ENCODE measurements at places on chromosomes 6 and 20. TPM values are rescaled to one million over a fixed set of nuclear protein-coding genes. Genes with fewer than 3 reads are reported as not detected.

The NR2E1 gene
- total RNA-seq: not detected

- DNase-seq: no peak
Observed at GRCh38 chr6:100175814-100176310, 181.8 kb upstream of the MCHR2 start.

The SUMO4 gene
- total RNA-seq: 6.8 TPM

The ASIP gene
- total RNA-seq: not detected

DNA sequence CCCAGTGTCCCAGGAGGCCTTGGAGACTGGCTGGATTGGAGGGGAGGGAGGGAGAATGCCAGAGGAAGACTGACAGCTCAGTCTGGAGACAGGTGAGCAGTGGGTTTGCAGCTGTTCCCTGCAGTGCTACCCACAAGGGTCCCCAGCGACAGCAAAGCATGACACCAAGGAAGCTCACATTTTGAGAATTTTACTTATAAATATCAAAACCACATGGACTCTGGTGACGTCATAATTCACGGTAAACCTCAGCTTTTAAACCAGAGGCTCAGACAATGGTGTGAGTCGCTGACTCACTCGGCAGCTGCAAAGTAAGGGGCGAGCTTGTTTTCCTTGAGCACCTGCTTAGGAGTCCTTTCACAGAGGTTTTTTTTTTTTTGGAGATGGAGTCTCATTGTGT, 65.2 kb downstream of the THBS2 start:
- DNase-seq: no peak

GRCh38 chr6:160790028-160790792, 88.2 kb downstream of the PLG start:
- DNase-seq: no peak

- no peak for DNase-seq
Observed at GRCh38 chr6:115594891-115595290, 465.8 kb downstream of the FRK start.

GRCh38 chr20:50891138-50891537, 40.1 kb downstream of the ADNP start:
- DNase-seq: no peak

DNA sequence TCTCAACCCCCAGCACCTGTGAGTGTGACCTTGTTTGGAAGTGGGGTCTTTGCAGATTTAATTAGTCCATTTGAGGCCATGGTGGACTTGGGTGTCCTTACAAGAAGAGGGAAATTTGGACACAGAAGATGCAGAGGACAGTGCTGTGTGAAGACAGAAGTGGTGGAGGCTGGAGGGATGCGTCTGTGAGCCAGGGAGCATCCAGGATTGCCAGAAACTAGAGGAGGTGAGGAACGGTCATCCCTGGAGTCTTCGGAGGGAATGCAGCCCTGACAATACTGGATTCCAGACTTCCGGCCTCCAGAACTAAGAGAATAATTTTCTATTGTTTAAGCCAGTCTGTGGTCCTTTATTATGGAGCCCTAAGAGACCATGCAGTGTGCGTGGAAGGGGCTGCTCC, 22.9 kb upstream of the NPBWR2 start:
- DNase-seq: no peak

DNA sequence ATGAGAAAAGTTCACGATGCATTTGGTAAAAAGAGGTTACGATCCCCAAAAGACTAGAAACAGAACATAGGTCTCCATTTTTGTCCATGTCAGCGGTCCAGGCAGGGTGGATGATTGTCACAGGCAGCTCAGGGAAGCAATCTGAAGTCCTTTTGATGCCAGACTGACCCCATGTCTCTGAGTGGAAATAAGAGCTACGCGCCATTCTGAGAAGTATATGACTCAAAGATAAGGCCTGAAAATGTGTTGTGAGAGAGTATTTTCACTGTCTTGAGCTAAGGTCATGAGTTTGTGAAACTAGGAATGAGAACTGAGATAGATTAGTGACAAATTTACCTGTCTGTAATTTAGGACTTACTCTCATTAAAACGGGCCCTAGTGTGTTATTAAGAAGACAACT, 69.5 kb downstream of the LYRM4 start:
- DNase-seq: no peak

DNA sequence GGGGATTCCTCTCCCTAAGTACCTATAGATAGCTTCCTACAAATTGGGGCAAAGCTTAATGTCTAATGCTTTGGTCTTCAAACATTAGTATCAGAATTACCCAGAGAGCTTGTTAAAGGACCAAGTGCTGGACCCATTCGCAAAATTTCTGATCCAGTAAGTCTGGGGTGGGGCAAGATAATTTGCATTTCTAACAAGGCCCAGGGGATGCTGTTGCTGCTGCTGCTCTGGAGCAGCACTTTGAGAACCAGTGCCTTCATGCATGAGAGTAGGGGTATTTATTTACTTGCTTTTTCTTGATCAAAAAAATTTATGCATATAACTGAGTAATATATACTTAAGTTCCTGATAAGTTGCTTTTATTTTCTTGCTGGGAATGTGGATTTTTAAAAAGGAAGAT, 24.5 kb upstream of the COL19A1 start:
- DNase-seq: no peak

DNA sequence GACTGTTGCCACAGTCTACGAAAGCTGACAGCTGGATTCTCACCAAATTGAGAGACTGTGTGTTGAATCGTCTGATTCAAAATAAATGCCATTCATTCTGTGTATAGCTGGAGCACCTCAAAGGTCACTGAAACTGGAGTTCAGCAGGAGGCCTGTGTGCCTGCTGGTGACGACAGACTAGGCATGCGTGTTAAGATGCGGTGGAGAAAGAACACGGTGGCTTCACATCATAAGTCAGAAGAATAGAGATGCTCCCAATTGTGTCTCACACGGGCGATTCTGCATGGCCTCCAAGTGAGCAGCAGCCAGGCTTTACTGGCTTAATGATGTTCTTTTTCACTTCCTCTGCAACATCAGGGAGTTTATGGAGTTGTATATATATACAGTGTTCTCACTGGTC, 32.3 kb downstream of the SNHG17 start:
- DNase-seq: no peak

GRCh38 chr6:138162111-138162954, 594 bp downstream of the ARFGEF3 start:
- no peak for DNase-seq

DNA sequence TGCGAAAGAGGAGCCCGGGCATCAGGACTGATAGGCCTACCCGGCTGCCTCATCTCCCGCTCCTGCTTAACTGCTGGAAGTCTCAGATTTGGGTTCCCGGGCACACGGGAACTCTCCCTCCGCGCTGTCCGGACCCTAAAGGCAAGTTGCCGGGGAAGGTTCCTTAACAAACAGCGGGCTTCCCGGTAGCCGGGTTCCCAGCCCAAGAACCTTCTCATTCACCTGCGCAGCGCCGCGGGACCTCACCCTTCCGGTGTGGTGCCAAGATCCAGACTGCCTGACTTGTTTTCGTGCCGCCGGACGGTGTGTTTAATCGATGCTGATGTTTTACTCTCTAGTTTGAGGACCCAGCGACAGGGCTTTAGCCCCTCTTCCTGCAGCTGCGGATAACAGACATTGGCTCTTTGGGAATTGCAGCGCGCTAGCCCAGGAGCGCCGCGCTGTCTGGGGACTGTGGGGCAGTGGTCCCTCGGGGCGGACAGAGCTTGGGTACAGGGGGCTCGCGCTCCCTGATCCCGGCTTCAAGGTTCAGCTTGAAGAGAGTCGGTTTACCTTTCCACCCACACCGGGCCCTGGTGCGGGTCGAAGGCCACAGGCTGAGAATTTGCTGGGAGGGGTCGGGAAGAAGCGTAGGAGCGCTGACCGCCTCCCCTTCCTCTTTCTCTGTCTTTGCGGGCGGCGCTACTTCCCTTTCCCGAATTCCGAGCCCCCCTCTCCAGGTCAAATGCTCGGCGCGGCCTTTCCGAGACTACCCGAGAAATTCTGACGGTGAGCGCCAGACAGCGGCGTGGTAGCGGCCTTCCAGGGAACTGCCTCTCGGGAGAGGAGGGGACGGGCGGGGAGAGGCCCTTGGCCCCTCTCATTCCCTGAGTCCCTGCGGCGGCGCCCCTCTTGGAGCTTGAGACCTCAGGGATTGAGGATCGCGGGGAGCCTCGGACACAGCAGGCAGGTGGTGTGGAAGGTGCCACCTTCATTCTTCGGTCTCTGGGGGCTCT, 17.2 kb downstream of the ABT1 start:
- DNase-seq: peak; percentile 28

GRCh38 chr6:154930451-154930851, 64.7 kb upstream of the TIAM2 start:
- DNase-seq: no peak

DNA sequence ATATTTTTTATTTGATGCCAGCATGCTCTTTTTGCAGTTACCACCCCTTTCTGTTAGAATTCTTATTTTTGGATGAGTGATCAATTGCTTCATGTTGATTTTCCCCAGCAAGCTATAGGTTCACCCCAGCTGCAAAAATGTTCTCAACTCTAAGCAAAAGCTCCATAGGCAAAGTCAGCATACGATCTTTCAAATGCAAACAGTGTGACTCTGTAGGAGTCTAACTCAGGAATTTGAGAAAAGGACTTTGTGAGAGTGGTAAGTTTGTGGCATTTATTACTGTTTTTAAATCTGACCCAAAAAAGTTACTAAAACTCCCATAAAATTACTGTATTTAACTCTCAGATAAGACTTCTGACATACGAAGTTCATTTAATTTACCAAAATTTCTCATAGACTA, 134.9 kb upstream of the HSF2 start:
- no peak for DNase-seq

The TREML2 gene
- total RNA-seq: 0.39 TPM

The PRRT1 gene
- total RNA-seq: 1.5 TPM

DNA sequence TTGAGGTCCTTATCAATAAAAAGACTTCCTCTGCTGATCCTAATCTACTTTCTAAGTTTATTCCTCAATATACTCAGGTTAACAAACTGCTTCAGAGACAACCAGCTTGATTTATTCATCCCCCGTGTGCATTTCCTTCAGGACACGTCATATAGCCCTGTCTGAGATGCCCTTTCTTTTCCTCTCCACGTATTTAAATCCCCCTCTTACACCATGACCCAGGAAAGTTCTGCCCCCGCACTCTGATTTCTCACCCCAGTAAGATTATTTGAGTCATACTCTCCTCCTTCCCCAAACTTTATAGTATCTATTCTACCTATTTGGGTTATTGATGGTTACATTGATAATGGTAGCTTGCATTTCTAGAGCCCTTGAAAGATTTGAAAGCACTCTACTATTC, 9.8 kb upstream of the CGA start:
- no peak for DNase-seq

The HSPA12B gene
- total RNA-seq: not detected

The SLCO4A1 gene
- total RNA-seq: 0.97 TPM

- no peak for DNase-seq
Observed at GRCh38 chr20:58822748-58823730, 27.7 kb downstream of the GNAS-AS1 start.

DNA sequence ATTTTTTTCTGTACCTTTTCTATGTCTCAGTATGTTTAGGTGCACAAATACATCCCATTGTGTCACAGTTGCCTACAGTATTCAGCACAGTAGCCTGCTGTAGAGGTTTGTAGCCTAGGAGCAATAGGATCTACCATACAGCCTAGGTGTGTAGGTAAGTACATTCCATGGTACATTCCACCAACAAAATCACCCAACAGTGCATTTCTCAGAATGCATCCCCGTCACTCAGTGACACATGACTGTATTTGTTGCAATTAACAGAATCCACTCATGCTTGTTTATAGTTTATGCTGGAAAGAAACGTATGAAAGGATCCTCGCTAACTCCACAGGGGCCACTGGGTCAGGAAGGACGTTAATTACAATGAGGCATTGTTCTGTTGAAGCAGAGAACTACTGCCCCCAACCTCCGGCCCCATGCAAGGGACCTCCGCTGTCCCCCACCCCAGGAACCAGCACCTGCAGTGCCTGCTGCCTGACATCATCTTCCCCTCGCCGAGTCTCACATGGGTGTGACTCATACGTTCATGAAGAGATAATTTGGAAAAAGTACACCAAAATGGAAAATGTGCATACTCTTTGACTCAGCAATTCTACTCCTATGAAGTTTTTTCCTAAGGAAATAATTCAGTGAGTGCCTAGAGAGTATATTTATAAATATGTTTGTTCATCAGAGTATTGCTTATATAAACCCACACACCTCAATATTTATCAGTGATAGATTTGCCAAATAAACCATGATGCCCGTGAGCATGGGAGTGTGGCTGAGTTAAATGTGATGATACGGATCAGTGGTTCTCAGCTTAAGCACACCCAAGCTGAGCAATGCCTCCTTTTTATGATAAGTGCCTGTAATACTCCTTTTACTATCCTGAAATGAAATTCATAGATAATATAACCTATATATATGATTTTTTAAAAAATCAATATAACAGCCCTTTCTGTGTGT, 156.4 kb upstream of the ECI2 start:
- DNase-seq: no peak

DNA sequence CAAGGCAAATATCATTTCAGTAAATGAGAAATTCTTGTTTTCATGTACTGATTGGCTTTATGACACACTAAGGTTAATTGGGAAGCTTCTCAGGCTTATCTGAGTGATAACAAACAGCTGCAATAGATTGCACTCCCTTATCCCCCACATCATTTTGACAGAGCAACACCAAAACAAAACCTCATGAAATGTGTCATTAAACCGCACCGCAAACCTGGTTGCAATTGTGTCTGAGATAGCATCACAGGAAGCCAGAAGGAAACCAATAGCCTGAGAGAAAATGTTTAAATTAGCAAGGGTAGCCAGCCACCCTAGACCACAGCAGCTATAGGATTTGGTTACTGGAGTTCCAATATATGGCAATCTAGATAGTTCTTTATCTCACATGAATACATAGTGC, 31.6 kb upstream of the LAMA4 start:
- peak; percentile 72 for DNase-seq

GRCh38 chr20:57828696-57829095, 118.9 kb upstream of the PMEPA1 start:
- no peak for DNase-seq

DNA sequence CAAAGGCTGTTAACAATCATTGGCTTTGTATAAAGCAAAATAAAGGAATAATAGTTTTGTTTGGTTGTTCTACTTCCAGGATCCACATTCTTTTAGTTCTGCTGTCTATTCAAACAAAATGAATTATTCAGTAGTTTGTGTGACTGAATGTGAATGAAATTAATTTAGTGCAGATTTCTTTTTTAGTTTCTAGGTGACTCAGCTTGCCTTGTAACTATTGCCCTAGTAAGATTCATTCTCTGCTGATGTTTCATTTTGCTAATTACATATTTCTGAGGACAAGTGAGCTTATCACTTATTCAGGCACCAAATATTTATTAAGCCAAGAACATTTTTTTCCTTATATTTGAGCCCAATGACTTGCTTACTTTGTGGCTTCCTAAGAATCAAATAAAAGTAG, 46.5 kb upstream of the RIPOR2 start:
- DNase-seq: no peak

GRCh38 chr20:17916433-17916891, 52.1 kb downstream of the SNX5 start:
- DNase-seq: no peak

The SIRPD gene
- not detected for total RNA-seq

GRCh38 chr6:72976484-72976883, 248.8 kb downstream of the KHDC1L start:
- no peak for DNase-seq

The MAVS gene
- total RNA-seq: 49.3 TPM

The SPATS1 gene
- total RNA-seq: not detected
